ENCODE measurements at places on chromosomes 2 and 18.

GRCh38 chr2:141331127-141331526, 799.7 kb downstream of the LRP1B start:
- no peak for DNase-seq

DNA sequence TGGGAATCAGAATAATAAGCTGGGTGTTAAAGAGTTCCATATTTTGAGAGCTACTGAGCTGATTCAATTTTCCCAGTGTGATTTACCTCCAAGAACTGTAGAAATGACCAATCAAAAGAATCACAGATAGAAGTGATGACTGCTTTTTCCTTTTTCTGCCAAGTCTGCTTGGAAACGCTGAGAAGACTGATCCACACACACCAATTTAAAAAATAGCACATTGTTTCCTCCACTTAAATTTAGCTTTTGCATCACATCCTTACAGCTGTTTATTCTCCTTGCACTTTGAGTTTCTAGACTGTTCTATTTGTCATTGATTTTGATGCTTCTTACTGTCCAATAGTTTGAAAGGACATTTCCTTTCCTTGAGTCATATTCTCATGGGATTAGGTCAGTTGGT, 590.3 kb upstream of the CHAC2 start:
- DNase-seq = no peak

DNA sequence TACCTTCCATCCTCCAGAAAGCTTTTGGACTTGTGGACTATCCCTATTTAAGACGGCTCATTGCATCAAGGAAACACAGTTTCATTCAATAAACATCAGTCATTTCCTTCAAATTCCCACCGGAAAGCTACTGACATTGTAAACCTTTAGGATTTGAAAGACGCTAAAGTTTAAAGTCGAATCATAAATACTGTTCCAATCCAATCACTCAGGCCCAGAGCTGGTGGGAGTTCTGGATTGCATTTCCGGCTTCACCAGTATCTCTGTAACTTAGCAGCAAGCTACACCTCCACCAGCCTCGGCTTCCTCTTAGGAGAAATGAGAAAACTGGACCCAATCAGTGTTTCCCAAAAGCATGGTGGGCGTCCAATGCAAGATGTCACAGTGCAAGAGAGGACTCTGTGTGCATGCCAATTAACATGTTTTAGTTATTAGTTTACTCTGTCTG, 1.6 kb downstream of the WDFY1 start:
- DNase-seq = no peak

DNA sequence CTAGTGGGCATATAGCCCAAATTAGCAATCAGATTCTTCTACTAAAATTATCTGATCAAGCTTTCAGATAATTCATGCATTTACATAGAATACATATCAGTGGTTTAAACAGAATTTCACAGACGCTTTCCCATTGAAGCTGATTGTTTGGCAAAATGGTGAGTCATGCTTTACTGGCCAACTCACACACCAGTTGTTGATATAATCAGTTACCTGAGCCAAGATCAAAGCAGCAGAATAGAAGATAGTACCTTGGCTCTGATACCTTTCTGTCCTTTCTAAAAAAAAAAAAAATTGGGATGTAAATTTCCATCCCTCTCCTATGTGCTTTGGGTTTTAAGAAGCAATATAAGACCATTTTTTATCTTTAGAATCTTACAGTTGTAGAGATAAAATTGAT, 178.0 kb downstream of the MCFD2 start:
- DNase-seq = no peak

DNA sequence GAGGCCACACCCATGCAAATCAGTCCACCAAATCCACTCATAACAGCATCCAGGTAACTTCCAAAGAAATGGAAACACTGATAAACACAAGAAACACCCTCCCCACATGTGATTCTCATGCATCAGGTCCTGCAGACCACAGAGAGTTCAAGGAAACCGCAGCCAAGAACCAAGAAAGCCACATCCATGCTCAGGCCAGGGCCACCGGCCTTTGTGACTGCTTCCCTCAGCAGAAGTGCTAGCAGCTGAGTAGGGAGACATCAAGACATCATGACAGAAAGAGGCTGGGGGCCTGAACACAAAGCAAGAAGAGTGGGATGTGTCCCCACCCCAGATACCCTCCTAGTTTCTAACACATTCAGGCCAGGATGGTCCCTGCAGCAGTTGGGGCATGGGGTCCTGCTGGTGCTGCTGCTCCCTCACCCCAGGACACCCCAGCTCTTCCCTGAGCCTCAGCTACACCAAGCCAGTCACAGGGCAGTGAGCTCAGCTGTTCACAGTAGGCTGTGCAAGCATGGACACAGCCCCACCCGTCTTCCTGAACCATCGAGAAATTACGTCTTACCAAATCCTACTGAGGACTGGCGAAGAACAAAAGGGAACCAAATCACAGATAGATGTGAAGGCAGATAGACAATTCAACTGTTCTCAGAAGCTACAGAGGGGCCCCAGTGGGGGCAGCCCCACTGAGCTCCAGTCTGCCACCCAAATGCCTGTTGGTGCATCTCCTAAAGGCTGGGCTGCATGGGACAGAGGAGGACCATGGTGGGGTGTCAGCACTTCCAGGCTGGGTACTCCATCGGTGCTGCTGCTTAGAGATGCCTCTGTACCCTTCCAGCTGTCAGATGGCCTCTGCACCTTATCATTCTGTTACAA, 60.9 kb downstream of the HDAC4 start:
- no peak for DNase-seq

DNA sequence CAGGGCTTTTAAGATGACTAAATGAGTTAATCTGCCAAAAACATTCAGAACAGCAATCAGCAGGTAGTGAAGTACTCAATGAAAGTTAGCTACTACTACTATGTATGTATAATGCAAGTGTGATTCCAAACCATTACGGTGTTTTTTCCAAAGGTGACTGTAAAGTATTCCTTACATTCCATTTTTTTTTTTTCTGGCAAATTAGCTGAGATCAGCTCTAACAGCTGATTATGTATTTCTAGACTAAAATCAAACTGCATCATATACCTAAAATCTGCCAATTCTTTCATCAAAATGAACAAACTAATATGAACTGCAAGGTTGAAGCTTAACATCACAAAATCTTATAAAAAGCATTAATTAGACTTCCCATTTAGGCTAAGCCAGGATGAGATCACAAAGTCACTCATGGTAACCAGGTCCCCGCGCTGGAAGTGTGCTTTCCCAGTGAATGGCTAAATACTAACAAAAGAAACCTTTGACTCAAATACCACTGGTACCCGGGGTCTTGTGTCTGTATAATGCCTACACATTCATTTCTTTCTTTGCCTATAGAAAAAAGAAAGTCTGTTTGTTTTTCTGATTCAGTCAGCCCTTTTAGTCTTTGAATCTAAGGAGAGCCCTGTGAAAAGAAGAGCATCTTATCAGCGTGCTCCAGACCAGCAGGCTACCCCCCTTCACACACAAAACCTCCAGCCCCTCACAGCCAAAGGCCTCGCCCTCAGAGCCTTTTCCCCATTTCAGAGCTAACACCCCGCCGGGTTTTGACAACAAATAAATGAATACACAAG, 88.3 kb downstream of the RBMS1 start:
- no peak for DNase-seq

DNA sequence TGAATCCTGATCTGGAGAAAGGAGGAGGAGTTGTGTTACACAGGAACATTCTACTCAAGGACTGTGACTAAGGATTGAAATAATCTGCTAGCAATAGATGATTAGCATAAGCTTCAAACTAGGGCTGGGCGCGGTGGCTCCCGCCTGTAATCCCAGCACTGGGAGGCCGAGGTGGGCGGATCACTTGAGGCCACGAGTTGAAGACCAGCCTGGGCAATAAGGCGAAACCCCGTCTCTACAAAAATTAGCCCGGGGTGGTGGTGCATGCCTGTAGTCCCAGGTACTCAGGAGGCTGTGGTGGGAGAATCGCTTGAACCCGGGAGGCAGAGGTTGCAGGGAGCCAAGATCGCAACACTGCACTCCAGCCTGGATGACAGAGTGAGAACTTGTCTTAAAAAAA, 1.5 kb downstream of the TRMT61B start:
- no peak for DNase-seq

DNA sequence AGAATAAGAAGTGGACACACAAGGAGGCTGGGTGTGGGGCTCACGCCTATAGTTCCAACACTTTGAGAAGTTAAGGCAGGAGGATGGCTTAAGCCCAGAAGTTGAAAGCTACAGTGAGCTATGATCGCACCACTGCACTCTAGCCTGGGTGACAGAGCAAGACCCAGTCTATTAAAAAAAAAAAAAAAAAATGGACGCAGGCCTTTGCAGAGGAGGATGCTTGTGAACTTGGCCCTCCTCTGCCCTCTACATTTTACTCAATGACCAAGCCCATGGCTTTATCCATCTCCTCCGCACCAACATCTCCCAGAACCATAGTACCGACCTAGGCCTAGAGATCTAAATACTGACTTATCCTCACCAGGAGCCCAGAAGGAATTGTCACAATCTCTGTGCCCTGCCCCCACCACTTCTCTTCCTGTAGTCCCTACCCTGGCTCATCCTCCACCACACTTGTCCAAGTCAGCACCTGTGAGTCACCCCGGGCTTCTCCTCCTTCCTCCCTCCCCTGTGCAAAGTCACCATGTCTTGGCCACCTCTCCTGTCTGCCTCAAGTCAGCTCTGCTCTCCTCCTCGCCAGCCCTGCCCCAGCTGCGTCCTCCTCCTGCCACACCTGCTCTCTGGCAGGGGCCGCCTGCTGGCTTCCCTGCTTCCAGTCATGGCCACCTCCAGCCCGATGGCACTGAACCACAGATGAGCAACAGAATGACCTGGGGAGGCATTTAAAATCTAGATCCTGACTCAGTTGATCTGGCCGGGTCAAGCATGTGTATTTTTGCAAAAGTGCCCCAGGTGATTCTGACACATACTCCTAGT, 35.8 kb upstream of the ASPRV1 start:
- peak; percentile 27 for DNase-seq

- DNase-seq = no peak
Measured at GRCh38 chr18:48950536-48951447, at the start of gene SMAD7. Gene SMAD7, minus strand, starts transcription at chr18:48950965. Its CDS starts 541 bp downstream, at chr18:48950424.
